ENCODE measurements at places on chromosomes 1 and 21.

DNA sequence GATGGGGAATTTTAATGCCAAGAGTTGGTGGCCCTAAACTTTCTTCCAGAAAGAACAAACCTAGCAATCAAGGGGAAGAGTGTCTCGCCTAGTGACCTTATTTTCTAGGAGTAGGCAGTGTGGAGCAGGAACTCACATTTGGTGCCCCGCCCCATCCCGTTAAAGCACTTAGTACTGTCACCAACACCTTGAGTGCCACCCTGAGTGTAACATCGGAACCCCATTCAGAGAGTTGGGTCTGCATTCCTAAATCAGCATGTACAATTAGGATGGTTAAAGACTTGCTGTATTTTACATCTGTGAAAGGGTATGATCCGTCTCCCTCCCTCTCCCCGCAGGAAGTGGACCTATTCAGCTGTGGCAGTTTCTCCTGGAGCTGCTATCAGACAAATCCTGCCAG is 15.5 kb downstream of the ETS2 start:
- DNase-seq = no peak

DNA sequence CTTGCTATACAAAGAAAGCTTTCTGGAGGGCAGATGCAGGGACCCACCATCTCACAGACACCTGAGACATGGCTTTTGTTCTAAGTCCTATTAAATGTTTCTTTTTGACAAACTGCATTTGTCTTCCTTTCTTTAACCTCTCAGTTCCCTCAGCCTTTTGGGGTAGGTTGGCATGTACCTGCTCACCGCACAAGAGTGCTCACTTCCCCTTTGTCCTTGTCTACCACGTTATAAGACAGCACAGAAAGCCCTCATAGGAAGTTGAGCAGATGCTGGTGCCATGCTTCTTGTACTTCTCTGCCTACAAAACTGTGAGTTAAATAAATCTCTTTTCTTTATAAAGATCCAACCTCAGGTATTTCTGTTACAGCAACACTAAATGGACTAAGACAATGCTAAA is 31.9 kb upstream of the RGS21 start:
- no peak for DNase-seq

- no peak for DNase-seq
Observed at GRCh38 chr1:189027512-189027911, 1450.2 kb downstream of the BRINP3 start.

DNA sequence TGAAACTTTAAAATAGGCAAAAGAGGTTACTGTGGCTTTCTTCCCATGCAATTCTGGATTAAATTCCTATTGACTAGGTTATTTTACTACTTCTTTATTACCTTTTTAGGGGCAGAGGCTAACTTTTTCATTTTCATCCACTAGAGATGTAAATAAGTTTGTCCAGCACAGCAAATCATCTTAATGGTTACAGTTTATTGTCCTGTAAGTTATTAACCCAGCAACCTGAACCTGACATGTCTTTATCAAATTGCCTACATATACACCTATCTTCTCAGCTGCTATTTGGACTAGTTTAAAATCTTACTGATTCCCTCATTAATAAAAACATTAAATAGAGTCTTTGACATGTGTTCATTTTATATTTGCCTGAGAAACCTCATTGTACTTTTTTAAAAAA is 6.9 kb upstream of the SCYL3 start:
- DNase-seq = no peak

GRCh38 chr1:84912726-84913554 is 19.9 kb upstream of the LPAR3 start:
- DNase-seq = no peak

Measured in K562 (cell line).